Pons (tissue), 1 donor: ENCODE measurements at places on chromosomes 2 and 18.

GRCh38 chr2:82511894-82512293 lies 1947.2 kb downstream of the SUCLG1 start:
- no peak for DNase-seq

- DNase-seq = no peak
Measured at GRCh38 chr18:35178260-35178659, 62.6 kb upstream of the ZNF397 start.

DNA sequence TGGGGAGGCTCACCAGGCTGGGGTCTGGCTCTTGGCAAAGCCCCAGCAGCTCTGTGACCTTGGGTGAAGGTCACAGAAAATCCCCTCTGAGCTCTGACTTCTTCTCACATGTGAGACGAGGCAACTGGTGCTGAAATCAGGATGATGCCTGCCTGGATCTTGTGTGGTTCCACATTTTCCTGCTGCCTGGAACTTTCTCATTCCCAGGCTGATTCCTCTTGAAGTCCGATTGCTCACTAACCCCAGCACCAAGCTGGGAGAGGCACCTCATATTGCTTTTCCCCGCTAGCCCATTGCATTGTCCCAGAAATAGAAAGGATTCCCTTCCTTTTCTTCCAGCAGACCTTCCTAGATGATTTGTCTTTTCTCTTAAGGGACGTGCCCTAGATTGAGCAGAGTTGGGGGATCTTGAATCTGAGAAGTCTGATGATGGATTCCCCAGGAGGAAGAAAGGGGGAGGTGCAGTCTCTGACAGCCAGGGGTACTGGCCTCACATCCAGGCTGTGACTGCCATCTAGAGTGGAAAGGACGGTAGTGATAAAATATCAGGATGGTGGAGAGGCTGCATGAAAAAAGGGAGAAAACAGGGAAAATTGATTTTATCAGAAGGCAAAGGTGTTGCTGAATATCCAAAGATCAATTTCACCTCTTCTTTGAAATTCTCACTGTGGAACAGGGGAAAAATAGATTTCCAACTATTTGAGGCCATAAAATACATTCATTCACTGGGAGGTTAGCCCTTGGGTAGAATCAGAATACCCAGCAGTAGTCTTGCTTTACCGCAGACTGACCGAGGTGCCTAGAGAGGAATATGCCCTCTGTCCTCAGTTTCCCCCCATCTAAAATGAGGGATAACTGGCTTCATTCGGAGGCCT lies 96.3 kb downstream of the FAM210A start:
- peak; percentile 96 for DNase-seq

DNA sequence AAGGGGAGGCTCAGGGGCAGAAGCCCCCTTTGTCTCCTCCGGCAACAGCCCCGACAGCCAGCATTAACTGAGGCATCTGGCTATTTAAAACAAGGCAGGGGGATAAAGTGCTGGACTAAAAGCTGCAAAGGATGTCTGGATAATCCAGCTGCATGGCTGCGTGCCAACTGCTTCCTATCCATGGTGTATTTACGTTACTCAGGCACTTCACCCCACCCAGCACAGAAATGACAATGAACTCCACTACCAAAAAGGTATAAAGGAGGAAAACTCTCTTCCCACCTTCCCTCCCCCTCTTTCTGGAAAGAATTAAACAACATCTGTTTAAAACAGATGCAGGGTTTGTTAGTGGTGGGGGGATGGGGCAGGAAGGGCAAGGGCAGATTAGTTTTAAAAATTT lies 82.5 kb downstream of the SPRED2 start:
- DNase-seq = no peak

GRCh38 chr2:42459296-42459695 lies 34.5 kb downstream of the KCNG3 start:
- DNase-seq = no peak

DNA sequence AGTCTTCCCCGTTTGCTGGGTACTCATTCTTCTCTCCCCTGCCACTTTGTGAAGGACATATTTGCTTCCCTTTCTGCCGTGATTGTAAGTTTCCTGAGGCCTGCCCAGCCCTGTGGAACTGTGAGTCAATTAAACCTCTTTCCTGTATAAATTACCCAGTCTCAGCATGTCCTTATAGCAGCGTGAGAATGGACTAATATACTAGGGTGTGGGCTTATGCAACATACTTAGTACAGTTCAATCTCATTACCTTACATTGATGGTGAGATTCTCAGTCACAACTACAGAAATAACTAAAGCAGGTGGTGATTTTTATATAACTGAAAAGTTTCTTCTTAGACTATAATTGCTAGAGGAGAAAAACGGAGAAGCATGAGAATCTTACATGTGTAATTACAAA lies 237.9 kb upstream of the MMADHC start:
- DNase-seq = no peak

DNA sequence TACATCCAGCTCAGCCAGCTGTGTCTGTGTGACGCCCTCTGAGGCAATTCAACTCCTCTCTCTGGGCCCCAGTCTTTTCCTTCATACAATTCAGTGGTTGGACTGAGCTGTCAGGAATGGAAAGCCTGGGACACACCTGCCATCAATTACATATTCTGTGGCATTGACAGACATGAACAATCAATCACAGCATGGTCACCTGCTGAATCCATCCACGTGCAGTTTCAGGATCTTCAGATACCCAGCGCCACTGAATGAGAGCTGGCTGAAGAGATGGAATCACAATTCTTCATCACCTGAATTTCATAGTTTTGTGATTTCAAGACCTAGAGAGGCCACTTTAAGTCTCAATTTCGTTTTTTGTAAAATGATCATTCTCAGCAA lies 5.1 kb downstream of the ADRA2B start:
- DNase-seq = no peak

- DNase-seq = no peak
Measured at GRCh38 chr2:97355887-97356286, 233.8 kb downstream of the ANKRD36B start.

GRCh38 chr2:73053316-73054114 lies 18.0 kb downstream of the SFXN5 start:
- DNase-seq = peak; percentile 51

GRCh38 chr2:120453635-120453998 lies 107.7 kb downstream of the INHBB start:
- no peak for DNase-seq

DNA sequence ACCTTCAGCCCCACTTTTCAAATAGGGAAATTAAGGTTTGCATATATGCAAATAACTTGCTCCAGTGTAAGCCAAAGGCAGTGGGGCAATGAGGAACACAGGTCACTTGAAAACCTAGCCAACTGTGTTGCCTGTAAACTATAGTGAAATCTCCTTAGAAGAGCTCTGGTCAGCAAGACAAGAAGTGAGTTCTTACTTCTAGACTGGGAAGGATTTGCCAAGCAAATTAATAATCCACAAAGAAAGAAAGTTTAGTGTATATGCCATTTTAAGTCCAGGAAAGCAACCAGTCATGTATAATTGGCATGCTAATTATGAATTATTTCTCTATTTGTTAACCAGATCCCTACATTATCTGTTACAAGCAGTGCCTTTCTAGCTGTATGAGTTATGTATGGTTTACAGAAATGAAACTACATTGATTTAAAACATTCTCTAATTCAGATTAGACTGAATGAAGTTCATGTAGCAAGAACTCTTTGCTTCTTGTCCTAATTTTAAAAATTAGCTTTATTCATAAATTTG lies 129.9 kb downstream of the MTX2 start:
- DNase-seq = no peak

DNA sequence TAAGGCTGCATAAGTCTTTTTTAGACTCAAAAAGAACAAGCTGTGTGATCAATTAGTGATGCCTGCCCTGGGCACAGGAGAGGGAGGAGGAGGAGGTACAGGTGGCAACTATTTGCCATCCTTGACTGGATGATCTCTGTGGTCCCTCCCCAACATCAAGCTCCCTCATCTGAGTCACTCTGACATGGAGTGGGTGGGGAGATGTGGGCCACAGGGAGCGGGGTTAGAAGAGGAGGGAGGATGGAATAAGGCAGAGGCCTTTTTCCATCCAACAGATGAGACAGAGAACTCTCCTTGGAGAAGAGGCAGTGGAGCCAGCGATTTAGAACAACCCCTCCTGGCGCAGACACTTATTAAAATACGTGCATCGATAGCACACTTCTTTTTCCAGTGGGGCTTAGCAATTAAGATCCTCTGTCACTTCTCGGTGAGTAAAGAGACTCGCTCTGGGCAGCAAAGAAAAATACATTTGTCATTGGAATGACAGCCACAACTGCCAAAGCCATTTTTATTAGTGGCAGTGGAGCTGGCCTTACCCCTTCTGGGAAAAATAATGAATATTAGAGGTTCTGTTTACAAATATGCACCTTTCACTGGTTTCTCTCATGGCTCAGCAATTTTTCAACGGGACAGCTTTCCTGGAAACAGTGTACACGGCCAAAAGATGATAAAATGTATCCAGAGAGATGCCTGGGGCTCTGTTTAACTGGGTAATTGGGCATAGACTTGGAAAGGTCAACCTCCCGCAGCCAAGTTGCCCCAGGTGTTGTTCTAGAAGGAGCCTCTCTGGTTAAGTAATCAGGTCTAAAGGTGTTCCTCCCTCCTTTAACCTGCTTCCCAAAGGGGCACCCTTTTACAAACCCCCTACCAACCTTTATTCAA lies 238.4 kb upstream of the CXCR4 start:
- no peak for DNase-seq

DNA sequence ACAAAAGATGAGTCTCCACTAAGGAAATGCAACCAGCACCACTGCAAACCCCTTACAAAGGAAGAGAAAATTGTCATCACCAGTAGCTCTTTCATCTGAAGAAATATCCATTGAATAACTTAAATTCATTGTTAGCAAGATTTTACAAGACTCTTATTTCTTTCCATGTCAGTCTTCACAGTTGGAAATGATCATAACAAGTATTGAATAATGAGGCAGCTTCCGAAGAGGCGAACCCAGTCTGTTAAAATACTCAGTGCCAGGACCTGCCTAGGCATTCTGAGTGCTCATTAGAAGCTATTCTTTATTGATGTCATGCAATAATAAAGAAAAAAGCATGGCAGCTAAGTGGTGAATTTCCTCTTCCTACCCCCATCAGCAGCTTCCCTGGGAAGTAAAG lies 33.5 kb downstream of the NOSTRIN start:
- DNase-seq = no peak

DNA sequence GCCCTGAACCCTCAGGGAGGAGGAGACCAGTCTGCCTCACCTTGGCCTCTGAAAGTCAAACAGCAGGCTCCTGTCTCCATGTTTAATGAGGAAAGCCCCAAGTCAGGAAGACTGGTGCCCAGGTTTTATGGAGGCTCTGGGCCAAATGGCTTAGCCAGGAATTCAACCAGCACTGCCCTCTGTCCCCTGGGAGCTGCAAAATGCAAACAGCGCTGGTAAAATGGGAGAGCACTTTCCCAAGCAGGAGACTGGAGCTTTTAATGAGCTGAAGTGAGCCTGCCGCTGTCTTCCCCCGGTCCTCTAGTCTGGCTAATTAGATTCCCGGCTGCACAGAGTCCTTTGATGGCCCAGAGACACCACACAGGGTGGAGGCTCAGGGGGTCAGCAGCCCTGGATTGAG lies 276.0 kb upstream of the TRIB2 start:
- no peak for DNase-seq

DNA sequence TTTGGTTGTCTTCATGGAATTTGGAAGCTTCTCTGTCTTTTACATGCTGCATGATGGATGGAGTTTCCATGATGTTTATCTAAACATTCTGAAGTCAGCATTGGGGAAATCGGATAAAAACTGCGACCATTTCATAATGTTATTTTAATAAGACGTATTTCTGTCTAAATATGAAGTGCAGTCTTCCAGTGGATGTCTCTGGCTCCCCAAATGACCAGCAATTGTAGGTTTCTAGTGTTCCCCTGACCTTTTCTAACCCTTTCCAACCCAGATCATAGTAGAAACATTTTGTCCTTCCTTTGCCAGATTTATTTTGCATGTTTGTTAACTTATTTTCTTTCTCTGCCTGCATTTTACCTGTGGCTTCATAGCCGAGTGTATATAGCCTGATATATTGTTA lies 559.3 kb downstream of the ADCYAP1 start:
- no peak for DNase-seq

- DNase-seq = no peak
Measured at GRCh38 chr2:200286578-200286977, 19.9 kb upstream of the SPATS2L start.

DNA sequence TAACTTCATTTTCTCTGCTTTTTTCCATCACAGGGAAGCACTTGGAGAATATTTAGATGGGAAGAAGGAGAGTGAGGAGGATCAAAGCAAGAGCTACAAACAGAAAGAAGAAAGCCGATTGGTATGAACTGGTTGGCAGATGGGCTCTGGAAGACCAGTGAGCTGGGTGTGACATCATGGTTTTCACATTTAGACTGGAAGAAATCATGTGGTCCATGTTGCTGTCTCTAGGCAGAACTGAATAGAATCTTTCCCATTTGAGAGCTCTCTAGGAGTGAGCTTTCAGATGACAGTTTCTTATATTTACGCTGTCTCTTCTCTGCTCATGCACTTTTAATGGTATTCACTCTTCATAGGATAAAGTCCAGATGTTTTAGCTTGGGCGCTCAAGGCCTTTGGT lies 12.6 kb downstream of the DRC1 start:
- DNase-seq = no peak

DNA sequence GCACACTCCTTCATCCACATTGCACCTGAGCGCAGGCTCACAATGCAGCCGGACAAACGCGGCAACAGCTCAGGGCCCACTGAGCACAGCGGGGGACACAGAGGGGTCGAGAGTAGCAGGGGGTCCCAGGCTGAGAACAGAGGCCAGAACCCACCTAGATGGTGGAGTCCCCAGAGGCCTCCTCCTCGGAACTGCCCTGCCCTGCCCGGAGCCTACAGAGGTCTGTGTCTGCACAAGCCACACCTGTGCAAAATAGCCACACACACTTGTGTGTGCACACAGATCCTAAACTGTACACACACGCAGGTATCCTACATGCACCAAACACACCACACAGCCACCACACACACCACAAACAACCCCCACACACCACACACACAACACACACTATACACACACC lies 72.8 kb downstream of the TMEM18 start:
- no peak for DNase-seq

GRCh38 chr2:164764996-164765395 lies 76.6 kb downstream of the COBLL1 start:
- DNase-seq = no peak

- no peak for DNase-seq
Measured at GRCh38 chr2:184680825-184681224, 82.5 kb downstream of the ZNF804A start.

DNA sequence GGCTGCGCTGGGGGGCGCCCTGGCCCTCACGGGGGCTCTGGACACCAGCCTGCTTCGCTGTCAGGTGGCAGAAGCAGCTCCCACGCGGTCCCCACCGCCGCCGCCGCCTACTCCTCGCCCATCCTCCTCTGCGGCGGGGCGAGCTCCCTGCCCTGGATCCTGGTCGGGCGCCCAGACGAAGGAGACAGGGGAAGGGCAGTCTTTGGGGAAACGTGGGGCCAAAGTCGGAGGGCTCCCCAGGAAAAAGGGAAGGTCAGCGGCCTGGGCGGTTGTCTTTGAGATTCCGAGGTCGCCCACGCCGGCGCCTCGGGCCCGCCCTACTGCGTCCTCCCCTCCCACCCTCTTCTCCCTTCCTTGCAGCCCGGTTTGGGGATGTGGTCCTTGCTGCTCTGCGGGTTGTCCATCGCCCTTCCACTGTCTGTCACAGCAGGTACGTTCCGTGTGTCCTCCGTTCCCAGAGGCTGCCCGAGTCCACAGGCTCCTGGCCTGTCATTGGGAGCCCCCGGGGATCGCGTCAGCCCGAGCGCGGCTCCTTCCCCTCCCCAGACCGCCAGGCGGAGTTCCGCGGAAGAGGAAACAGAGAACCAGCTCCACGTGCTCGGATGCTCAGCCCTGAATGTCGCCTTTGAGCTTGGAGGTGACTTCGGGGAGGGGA lies 800 bp downstream of the IL1RL2 start:
- peak; percentile 17 for DNase-seq

- DNase-seq = no peak
Measured at GRCh38 chr2:60523963-60524362, 29.5 kb downstream of the BCL11A start.

GRCh38 chr2:60226943-60227342 lies 326.5 kb downstream of the BCL11A start:
- no peak for DNase-seq
